ENCODE measurements at places on chromosomes 1 and 21.
A peak's percentile ranks its signal among the peaks of the same experiment; 100 is the strongest.

DNA sequence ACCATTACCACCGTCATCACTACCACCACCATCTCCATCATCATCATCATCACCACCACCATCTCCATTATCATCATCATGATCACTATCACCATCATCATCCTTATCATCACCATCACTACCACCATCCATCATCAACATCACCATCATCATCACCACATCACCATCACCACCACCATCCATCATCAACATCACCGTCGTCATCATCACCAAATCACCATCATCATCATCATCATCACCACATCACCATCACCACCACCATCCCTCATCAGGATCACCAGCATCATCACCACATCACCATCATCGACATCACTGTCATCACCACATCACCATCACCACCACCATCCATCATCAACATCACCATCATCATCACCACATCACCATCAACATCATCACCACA is 203.0 kb upstream of the VAMP3 start:
- no peak for DNase-seq

- DNase-seq, result no peak
These were observed at the start of gene CLIC6 for GRCh38 chr21:34668803-34669148. Gene CLIC6, plus strand, starts transcription at chr21:34668994. Its CDS starts 395 bp downstream, at chr21:34669389.

DNA sequence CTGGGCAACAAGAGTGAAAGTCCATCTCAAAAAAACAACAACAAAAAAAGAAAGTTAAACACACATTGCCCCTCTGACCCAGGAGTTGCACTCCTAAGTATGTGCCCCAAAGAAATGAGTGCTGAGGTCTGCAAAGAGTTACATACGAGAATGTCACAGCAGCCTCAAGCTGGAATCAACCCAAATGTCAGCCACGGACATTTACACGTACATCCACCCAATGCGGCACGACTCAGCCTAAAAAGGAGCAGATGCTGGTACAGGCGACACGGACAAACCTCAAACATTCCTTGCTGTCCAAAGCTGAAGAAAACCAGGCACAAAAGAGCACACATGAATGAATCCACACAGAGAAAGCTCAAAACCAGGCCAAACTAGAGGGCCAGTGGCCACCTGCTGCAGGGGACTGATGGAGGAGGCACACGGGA is 46.8 kb upstream of the ECE1 start:
- DNase-seq, result no peak

DNA sequence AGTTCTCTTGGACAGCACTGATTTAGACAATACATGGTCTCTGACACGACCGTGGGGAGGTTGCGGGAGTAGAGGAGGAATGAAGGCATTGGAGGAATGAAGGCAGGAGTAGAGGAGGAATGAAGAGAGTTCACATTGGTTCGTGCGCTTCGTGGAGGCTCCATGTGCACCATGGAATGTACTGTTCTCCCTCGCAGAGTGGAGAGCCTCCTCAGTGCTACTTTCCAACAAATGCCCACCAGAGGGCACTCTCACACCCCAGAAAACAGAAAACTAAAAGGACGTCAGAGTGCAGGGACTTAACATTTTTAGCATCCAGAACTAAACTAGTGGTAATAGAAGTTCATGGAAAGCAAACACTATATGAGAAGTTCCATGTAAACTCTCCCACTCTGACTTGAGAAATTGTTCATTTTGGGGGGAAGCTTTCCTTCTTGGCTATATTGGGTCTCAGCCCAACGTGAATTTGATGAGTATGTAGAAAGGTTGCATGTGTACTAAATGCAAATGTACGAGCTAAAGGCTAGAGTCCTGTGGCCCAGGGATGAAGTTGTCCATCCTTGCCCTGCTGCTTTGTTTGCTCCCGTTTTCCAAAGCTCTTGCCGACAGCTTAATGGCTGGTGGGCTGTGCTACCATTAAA is 211.6 kb downstream of the LMX1A start:
- DNase-seq, result peak; percentile 61

GRCh38 chr1:232853994-232854797 is 49.0 kb downstream of the MAP10 start:
- DNase-seq, result no peak

DNA sequence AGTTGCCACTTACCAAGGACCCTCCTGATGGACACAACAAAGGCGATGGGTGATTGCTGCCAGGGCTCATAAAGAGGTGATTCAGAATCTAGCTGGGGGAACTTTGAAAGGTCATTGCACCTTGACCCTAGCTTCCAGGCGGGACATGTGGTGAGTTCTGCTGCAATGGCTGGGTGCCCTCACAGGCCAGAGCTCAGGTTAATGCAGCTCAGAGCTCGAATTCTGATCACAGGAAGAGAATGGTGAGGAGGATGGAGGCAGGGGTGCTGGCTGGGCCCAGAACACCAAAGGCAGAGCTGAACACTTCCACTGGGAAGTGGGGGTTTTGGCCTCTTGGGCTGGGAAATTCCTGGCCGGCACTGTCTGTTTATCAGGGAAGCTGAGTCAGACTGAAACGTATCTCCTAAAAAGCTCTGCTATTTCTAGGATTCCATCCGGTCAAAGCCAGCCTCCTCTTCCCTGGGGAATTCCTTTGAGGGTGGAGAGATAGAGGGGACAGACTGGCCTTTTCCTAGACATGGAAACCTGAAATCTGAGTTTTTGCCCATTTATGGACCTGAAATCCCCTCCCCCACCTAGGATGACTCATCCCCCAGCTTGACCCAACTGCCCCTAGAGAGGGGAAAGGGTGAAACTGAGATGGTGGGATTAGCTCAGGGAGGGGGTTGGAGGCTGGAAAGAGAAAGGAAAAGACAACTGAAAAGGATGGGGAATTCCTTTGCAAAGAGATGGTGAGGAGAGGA is 27.2 kb downstream of the NUAK2 start:
- no peak for DNase-seq

DNA sequence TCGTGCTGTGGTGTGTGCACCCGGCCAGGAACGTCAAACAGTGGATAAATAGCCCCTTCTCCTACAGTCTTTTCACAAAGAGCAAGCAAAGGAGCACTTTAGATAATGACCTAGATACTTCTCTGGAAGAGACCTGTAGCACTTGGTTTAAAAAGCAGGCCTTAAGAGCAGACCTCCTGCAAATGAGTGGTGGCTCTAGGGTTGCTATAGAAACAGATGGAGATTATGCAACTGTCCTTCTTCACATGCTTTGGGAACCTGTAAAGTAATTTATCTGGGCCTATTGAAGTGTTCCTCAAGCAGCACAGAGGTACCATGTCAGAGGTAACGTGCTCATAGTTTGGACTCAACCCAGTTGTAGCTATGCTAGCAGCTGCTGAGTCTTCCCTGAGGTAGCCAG is 208.2 kb upstream of the KIAA0040 start:
- peak; percentile 2 for DNase-seq

GRCh38 chr1:5009376-5010065 is 355.1 kb downstream of the AJAP1 start:
- DNase-seq, result no peak

- peak; percentile 89 for DNase-seq
These were observed 114.1 kb downstream of the LHX4 start for GRCh38 chr1:180343921-180344769.

DNA sequence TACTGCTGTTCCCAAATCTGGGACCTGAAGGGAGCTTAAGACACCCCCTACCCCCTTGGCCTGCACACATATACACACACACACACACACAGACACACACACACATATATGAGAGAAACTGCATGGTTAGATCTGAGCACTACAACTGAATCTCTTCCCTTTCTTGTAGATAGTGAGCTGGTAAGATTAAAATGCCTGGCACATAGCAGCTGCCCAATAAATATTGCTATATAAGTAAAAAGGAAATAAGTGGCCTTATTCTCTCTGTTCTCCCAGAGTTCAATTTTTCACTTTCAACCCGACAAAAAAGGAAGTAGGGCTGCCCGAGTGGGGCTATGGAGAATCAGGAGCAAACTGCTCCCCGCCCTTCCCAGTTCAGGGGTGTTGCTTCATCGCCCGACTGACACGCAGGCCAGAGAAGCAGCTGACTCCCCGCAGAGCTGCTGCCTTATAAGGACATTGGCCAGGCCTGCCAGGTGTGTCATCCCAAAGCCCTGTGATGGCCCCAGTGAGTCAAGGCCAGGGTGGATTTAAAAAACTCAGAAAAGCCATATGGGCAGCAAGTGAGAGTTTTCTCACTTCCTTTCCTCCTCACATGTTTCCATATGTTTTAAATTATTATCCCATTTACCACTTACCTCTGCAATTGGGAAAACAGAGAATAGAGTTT is 106.5 kb upstream of the SLC44A3 start:
- DNase-seq, result no peak

- no peak for DNase-seq
These were observed 1.2 kb downstream of the MCOLN2 start for GRCh38 chr1:84995484-84996334.

DNA sequence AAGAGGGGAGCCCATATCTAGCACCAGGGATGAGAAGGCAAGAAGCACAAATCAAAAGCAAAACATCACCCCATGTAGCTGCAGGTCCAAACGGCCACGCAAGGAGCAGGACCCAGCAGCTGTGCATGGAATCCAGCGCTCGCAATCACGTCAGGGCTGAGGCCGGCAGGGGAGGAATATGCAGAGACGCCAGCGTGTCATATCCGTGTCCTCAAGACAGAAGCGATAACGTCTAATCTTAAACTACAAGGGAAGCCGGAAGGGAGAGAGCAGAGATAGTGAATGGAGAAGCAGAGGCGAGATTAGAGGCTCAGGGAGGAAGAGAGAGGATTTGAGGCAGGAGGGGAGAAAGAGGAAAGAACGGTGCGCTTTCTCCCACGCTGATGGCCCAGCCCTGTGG is 39.1 kb downstream of the FBXO2 start:
- DNase-seq, result no peak

DNA sequence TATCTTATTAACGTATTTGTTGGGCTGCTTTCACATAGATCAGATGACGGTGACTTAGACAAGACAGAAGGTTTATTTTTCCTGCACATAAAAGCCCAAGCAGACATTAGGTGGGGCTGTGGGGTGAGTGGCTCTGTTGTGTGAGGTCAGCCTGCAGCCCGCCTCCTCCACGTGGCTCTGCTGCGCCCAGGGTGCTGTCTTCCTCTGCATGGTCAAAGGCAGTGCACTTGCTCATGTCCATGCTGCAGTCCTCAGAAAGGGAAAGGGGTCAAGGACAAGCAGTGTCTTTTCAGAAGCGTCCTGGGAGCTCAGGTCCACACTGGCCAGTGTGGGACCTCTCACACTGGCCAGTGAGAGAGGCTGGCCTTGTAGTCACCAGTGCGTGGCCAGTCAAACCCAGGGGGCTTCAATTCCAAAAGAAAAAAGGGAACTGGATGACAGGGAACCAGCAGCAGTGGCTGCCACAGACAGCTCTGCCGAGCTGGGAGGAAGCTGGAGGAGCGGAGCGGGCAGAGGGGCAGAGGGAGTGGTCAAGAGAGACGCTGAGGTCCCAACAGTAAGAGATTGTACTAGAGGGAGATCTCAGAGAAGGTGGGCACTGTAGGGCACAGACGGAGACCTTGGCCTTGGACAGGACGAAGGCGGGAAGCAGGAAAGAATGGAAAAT is 35.9 kb upstream of the SLC45A1 start:
- DNase-seq, result no peak

- DNase-seq, result no peak
These were observed 118.1 kb downstream of the PLXNA2 start for GRCh38 chr1:208126108-208126507.

- DNase-seq, result peak; percentile 34
These were observed 14.6 kb upstream of the PAPPA2 start for GRCh38 chr1:176448340-176448739.

DNA sequence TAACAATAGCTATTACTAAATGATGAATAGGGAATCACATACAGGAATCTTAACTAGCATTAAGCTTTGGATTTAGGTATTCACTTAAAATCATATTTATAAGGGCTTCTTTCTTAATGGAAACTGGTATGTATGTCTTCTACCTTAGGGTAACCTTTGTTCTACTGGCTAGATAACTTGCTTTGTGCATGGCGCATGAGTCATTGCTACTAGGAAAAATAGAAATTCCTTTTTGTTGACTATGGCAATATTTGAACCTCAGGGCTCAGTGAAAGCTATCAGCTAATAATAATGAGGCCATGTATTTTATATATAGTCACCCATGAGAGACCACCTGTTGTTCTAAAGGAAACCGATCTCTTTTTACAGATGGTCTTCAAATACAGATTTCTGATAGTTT is 72.5 kb downstream of the RPS6KC1 start:
- no peak for DNase-seq

DNA sequence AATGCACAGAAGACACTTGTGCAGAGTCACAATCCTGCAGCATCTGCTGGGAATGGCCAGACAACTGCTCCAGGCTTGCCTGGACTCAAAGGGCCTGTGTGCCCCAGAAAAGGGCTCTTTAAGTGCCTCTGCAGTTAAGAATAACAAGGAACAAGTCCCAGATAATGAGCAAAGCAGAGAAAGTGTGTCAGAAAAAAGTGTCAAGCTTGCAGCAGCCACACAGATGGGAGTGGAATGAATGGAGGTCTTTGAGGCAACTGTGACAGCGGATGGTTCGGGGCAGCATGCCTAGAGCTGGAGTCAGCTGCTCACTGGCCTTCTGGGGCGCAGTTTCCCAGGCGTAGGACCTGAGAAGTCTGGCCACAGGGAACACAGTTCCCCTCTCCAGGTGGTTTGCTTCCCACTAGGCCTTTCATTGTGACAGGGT is 5.1 kb downstream of the PARP1 start:
- no peak for DNase-seq

DNA sequence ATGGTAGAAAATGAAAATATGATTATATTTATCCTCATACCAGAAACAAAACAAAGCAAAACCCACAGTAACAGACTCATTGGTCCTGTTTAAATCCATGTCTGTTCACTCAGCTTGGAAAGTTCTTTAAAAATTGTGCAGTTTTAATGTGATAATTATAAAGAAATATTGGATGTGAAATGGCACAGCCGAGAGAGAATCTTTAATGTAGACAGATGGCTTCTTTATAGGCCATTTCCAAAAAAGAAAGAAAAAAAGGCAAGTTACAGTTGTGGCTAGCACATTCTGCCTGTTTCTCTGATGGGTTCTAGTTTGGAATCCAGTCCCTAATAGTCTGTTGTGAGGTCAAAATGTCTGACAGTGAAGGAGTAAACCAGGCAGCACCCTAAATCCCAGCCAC is 62.0 kb downstream of the SH3BGR start:
- no peak for DNase-seq

- DNase-seq, result peak; percentile 99
These were observed 22.7 kb upstream of the ARF1 start for GRCh38 chr1:228059634-228060457.

DNA sequence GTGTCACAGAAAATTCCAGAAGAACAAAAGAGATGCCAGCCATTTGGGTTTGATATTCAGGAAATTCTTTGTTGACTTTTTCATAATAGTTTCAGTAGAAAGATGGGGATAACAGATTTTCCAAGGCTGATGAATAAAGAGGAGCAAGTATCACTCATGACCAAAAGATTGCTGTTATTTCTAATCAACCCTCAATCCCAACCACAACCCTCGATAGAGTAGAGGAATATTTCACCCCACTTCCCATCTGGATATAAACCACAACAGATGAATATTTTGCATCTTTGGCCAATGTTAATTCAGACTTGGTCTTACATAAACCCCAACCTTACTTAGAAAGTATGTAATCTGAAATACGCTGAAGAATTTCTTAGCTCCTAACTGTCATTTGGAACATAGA is 232.4 kb downstream of the SEC16B start:
- DNase-seq, result no peak

GRCh38 chr1:203555076-203555475 is 61.1 kb downstream of the OPTC start:
- DNase-seq, result no peak
